ENCODE measurements at places on chromosomes 3 and 15.

GRCh38 chr15:80367661-80368060 is 36.5 kb upstream of the ARNT2 start:
- no peak for DNase-seq

DNA sequence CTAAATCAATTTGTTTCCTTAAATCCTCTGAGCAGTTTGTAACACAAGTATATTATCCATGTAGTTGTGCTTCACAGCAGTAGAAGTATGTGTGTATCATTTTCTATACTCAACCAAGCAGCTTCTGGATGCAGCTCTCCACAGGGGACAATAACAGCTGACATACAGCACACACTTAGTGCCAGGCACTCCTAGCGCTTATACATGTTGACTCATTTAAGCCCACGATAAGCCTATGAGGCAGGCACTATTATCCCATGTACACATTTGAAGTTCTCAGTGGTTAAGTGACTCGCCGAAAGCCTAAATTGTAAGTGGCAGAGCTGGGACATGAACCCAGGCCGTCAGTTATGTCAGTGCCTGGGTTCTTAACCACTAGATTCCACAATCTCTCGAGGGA is 20.3 kb upstream of the LPP start:
- no peak for DNase-seq

- DNase-seq = no peak
Observed at GRCh38 chr15:30933293-30933692, 29.6 kb downstream of the FAN1 start.

GRCh38 chr3:26621176-26621575 is 1.4 kb upstream of the LRRC3B start:
- no peak for DNase-seq

- no peak for DNase-seq
Observed at GRCh38 chr3:39188271-39189149, 3.9 kb downstream of the XIRP1 start.

GRCh38 chr15:67172172-67172571 is 82.3 kb downstream of the AAGAB start:
- no peak for DNase-seq

DNA sequence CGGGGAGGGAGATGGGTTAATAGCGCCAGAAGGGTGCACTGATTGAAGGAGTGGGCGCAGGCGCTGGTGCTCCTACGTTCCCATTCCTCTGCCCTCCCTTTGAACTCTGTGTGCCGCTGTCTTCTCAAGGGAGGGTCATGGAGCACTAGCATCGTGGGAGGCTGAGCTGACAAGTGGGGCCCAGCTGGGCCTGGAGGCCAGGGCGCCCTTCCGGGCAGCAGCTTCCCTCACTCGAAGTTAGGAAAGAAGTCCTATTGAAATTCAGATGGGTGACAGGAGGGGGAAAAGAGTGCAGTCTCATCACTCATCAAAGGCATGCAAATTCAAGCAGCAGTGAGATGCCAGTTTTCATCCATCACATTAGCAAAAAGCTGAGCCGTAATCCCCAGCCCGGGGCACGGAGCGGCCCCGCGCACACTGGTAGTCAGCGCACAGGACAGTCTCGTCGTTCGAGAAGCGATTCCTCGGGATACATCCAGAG is 128.2 kb downstream of the LRRK1 start:
- DNase-seq = no peak

DNA sequence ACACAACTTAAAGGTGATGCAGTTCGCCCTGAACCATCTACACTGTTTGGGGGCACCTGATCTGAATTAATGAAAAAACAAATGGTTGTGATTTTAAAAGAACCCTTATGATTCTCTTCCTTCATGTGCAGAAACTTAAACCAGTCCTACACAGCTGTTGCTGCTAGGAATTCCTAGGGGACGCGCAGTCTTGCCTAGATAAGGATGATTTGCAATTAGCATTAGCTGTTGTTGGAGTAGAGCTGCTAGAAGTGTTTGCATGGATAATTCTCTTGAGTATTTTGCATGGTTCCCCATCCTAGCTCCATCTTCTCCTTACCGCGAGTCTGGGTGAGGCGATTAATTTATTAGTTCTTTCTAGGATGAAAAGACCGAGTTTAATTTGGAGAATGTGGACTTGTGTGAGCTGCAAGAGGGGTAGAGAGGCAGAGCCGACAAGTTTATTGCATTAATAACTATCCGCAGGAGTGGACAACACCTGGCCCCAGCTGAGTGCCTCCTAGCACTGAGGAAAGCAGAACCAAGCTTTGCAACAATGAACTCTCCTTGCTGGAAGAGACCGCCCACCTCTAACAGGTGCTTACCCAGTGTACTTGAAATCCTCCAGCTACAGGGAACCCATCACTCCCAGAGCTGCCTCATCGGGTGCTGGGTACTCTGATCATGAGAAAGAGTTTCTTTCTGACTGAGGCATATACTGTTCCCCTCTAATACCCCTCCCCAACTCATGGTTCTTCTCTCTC is 75.0 kb upstream of the WNT7A start:
- no peak for DNase-seq

DNA sequence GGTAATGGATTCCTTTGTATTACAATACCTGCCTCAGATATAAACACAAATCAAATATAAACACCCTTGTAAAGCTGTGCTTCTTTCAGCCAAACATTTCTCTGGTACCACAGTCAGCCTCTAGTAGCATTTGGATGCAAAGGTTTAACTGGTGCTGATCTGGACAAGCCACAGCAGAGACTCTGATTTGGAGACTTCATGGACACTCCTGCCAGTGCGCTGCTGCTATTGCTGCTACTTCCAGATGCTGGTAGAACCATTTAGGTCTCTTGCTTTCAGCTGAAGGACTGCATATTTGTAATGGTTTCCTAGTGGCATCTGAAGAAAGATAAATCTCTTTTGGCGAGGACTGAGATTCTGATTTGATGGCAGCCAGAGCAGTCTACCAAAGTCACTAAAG is 36.9 kb downstream of the NCK1 start:
- DNase-seq = no peak

DNA sequence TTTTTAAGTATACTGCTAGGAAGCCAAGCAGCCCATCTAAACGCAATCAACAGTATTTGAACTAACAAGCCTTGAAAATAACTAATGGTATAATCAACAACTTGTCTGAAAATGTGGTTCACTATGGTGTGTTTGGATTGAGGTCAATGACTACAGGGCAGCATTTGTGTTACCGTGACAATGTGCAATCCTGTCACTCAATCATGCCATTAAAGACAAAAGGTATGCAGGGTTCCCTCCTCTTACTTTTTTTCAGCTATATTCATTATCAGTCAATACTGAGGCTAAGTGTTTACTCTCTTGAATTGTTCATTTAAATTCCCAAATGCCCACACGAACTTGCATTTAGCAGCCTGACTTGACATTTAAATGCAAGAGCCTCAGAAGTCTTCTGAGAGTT is 1099.3 kb upstream of the EPHA6 start:
- no peak for DNase-seq

- DNase-seq = peak; percentile 13
Observed at GRCh38 chr3:195895861-195896360, 12.4 kb downstream of the TNK2 start.

- peak; percentile 77 for DNase-seq
Observed at GRCh38 chr15:35674873-35675781, 129.2 kb upstream of the DPH6 start.

- no peak for DNase-seq
Observed at GRCh38 chr3:19632099-19633074, 301.6 kb downstream of the EFHB start.

- DNase-seq = no peak
Observed at GRCh38 chr3:12966847-12967605, 106.2 kb downstream of the IQSEC1 start.

- no peak for DNase-seq
Observed at GRCh38 chr3:128442070-128442469, 24.6 kb downstream of the DNAJB8 start.

GRCh38 chr15:71366926-71367325 is 251.7 kb downstream of the THSD4 start:
- no peak for DNase-seq

DNA sequence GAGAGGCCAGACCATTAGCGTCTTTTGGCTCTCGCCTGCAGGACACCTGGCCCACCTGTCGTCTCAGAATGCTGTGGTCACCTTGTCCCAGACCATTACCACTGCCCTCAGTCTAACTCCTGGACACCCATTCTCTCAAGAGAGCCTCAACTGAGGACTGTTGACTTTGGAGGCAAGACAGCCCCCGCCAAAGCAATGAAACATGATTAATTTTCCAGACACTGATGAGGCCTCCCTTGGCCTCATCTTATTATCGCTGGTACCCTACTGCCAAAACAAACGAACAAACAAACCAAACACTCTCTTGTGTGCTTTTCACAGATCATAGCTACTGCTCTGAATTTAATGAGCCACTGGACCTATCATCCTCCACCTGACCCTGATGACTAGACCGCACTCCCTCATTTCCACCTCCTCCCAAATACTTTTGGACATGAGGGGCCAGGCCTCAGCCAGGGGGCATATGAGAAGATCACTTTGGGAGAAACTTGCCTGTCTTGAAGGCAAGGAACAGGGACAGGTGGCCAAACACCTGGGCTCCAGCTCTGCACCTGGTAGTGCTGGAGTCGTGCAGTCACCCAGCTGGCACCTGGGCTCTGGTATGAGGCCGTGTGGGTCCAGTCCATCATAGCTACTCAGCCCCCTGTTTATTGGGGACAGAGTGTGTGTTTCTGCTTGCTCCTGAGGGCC is 27.6 kb downstream of the ALS2CL start:
- DNase-seq = no peak

GRCh38 chr3:87318617-87319021 is 42.2 kb upstream of the POU1F1 start:
- DNase-seq = no peak

GRCh38 chr15:68271854-68272471 is 5.6 kb upstream of the FEM1B start:
- peak; percentile 83 for DNase-seq

DNA sequence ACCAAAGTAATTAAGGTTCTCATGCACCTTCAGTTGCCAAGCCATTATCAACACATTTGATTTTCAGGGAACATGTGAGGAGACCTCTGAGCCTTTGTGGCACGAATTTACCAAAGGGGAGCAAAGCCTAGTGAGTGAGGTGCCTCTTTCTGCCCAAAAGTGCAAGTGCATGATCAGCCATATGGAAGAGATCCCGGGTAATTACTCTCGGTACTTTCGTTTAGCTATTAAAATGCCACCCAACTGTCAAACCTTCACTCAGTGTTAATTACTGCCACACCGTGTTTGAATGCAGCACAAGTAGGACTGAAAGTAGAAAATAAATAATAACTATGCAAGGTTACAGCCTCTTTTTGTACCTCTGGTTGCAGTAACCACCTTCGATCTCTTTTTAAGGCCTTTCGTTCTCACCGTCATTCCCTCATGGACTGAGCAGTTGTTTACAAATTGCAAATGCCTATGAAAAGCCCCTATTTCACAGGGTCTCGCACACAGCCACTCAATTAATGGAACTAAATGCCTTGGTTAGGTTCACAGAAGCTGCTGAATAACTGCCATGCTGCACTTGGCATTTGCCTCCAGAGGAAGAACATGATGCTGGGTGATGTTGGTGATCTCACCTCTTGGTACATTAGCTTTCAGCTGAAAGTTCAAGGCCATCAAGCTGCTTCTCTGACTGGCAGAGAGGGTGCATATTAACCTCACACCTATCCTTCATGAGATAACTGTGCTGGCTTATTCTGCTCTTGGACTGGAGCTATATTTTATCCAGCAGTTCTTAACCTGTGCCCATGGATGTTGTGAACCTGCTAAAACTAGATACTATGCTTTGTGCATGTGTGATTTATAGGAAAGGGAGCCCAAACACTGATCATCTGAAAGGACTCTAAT is 69.9 kb downstream of the TNIK start:
- no peak for DNase-seq

DNA sequence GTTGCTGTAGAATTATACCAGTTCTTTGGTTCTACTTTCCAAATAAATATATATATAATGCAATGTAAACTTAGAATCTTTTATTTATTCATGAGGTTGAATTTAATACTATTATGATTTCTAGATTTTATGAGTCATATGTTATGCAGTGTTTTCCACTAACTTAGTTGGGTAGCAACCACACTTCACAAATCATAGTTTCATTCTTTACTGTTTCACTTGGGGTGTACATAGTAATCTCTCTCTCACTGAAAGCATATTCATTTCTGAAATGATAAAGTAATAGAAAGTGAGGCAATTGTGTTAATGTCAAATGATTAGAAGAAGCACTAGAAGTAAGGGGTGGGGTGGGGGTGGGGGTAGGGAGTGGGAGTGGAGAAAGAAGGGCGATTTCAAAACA is 52.6 kb downstream of the IQCH start:
- DNase-seq = no peak

DNA sequence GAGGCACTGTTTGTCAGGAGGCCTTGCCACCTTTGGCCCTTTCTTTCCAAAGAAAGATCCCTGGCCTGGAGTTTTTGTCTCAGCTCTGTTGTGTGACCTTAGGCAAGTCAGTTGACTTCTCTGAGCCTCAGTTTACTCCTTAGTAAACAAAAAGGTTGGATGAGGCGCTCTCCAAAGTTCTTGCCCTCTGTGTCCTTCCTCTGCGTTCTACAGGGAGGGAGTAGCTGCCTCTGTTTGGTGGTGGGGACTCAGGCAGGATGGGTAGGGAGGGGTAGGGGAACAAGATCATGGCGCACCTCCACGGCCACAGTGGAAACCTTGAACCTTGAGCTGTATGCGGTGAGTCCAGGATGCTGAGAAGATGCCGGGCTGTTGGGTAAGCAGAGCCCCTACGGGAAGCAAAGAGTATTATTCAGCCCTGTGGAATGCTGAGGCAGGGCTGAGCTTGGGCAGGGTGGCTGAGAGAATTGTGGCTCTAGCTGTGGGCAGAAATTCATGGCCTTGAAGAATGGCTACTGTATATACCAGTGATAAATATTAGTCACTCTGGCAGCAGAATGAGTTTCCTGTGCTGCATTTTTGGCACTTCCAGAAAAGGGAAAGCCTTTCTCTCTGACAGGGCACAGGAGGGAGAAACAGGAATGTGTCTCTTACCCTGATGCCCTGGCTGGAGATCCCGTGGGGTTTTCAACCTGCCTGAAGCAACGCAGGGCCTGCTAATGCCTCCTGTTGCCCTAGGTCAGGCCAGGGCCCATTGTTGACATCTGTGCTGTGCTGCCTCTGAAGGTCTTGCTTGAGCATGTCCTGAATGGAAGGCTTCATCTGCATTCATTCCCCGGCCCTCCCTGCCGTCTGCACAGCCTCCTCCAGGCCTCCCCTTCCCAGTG is 39.9 kb downstream of the SMAD3 start:
- peak; percentile 97 for DNase-seq

DNA sequence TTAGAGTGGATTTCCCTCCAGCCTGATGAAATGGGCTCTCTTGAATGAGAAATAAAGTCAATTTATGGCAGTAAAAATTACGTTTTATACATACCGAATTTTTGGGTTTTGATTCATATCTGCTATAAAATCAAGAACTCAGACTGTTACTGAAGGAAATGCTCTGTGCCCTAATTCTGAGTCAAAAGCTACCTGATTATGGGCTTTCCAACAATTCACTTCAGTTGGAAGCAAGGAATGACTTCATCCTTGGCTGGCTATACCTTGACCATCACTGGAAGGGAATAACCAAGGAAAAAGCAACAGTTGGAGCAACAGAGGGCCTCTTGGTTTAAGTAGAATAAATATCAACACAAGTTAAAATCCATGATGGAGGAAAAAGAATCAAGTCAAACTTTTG is 88.6 kb downstream of the ZNF385D start:
- no peak for DNase-seq

GRCh38 chr15:31230630-31231485 is 95.8 kb upstream of the KLF13 start:
- DNase-seq = no peak
